ENCODE measurements at places on chromosomes 6 and 20.

DNA sequence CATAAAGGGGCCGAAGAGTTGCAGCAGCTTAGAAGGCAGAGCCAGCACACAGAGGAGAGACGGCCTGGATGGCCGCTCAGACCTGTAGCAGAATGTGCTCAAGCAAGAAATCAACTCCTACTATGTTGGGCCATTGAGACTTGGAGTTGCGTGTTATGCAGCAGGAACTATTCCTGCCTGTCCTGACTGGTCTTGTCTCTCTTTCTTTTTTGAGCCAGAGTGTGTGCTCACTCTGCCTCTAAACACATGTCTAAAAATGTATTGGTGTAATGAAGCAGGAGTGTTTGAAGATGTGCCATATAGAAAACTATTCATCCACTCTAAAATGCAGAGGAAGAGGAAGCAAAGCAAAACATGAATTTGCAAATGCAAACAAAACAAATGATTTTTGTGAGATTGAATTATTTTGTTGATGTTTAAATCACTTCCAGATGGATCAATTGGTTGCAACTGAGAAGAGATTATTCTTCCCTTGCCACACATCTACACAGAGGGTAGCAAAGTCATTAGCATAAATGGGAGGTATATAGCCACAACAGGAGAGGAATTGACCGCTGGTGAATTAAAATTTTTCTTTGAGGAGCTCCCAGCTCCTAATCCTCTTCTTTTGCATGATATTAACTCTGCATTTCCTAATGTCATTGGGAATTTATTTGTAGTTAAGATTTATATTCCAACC is 20.4 kb upstream of the SYNJ2 start:
- no peak for DNase-seq

DNA sequence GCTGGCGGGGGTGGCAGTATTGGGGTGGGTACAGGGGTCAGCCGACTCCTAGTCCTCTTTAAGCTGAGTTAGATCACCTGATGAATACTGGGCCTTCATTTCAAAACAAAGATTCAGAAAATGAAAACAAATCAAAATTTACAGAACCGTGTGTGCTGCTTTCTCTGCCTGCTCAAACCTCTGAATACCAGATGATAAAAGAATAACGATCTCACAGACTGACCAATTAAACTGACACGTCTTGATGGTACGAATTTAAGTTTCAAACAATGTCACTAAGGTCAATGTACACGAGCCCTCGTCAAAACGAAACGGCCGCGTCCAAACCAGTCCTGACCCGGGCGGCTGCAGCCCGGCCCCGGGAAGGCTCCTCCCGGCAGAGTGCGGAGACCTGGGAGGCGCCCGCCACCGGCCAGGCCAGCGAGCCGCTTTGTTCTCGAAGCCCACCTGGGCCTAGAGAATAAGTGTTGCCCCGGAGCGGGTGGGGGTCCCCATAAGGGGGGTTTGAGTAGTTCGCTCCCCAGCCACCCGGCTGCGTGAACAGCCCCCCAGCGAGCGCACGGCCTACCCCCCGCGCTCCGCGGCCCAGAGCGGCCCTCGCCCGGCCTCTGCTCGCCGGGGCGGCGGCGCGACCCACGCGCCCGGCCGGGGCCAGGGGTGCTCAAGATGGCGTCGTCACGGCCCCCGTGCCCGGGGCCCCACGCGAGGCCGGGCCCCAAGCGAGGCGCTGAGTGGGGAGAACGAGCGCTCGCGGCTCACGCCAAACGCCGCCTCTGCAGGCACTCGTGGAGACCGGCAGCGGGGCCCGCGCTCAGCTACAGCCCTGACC is 728 bp downstream of the PSMA7 start:
- peak; percentile 21 for DNase-seq

GRCh38 chr6:116090251-116090650 is 10.4 kb upstream of the NT5DC1 start:
- DNase-seq = no peak

GRCh38 chr20:53795170-53795569 is 201.5 kb upstream of the ZNF217 start:
- DNase-seq = peak; percentile 63

- DNase-seq = no peak
Measured at GRCh38 chr20:36441027-36441414, 100.3 kb upstream of the MYL9 start.

DNA sequence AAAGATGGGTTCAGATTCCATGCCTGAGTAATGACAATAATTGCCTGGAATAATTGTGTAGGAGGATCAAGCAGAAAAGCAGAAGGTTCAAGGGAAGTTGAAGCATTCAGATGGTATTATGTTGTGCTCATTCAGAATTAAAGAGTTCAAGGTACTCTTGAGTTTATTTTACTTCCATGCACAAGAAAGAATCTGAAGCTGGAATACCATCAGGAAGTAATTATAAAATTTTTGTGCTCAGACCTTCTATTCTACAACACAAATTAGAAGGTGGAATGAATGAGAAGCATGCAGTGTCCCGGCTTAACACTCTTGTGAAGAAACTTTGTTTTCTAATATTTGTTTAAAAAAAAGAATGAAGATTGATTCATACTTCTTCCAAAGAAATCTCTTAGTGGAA is 139.4 kb upstream of the ENPP5 start:
- no peak for DNase-seq

DNA sequence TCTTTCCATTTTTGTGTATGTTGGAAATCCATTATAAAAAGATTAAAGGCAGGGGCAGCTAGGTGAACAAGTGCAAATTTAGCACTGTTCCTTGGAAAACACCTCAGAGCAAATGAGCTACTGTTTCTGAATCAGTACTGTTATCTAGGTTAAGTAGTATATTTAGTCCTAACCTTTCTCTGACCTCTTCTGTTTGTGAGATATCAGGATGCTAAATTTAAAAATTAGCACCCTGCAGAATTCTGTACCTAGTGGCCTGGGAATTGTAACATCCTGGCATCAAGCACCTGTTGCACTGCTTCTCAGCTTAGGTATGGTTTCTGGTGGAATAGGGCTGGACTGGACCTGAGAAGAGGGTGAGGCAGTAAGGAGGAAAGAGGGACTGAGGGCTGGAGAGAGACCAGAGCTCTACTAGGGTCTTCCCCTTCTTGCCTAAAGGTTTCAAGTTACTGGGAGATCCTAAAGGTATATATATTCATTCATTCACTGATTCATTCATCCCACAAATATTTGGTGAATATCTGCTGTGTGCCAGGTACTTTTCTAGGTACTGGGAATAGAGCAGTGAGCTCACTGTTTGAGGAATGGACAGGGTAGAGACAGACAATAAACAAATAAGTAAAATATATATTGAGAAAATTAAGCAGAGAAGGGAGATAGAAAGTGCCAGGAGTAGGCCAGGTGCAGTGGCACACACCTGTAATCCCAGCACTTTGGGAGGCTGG is 5.2 kb downstream of the ZNF76 start:
- DNase-seq = no peak

Measured in cardiac fibroblast (primary cell).